ENCODE measurements at places on chromosomes 4 and X.

- DNase-seq = no peak
Observed at GRCh38 chrX:20212486-20213089, 54.1 kb downstream of the RPS6KA3 start.

- no peak for DNase-seq
Observed at GRCh38 chr4:107800706-107801105, 24.0 kb upstream of the SGMS2 start.

DNA sequence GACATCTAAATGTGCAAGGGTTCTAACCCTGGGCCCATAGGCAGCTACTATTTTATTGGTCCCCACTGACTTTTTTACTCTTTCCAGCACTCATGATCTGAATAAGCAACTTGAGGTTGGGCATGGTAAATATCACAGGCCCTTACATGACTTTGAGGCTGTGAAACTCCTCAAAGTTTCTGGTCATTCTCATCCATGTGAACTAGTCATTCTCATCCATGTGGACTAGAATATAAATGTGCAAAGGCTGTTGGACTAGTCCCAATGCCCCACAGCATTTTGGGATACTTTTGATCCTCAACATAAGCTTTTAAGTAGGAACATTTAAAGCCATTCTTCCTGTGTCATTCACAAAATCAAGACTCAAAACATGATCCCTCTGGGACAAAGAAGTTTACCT, 290.7 kb upstream of the PPARGC1A start:
- DNase-seq = no peak

DNA sequence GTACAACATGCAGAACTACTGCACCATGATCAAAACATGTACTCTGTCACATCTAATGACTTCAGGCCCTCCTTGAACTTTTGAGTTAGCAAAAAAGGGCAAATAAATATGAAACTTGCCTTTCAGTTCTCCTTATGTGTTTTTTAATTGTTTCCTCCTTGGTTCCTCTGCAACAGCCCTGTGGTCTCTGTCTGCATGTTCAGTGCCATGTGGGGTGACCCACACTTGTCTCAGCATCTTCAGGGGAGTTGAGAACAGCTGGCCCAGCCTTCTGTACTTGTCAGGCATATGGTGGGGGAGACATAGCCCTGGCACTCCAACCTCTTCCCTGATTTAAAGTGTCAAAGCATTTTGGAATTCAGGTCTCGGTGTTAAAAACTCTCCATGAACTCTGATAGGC, 188.0 kb upstream of the PGRMC2 start:
- no peak for DNase-seq

GRCh38 chr4:2510351-2511259, 25.8 kb upstream of the FAM193A start:
- DNase-seq = no peak

DNA sequence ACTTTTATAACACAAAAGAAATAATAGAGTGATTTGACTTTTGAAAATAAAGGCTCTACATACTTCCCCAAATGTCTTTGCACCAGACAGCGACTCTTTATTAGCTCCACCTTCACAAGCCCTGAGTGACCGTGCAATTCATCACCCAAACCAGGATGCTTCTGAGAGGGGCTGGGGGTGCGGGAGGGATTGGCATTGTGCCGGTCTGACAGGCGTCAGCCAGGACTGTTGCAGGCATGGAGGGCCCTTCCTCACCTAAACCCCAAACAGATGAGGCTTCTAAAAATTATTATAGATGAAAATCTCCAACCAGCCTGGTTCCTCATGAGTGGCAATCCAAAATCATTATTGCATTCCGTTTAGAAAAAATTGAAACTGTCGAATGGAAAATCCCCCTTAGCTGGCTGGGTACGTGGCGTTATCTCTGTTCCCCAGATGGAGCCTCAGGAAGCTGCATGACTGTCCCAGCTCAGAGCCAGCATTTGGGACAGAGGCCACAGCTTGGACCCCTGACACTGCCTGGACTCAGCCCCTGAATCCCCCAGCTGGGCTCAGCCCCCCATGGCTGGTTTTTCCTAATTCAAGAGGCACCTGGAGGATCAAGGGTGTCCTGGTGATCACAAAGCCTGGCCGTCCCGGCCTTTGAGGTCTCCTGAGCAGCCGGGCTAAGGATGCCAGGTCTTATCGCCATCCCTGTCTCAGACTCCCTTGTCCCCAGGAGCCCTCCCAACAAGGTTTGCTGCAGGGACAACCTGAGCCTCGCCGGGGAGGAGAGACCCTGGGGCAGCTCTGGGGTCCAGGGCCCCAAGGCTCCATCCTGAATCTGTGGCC, 60.4 kb downstream of the SORCS2 start:
- DNase-seq = no peak

DNA sequence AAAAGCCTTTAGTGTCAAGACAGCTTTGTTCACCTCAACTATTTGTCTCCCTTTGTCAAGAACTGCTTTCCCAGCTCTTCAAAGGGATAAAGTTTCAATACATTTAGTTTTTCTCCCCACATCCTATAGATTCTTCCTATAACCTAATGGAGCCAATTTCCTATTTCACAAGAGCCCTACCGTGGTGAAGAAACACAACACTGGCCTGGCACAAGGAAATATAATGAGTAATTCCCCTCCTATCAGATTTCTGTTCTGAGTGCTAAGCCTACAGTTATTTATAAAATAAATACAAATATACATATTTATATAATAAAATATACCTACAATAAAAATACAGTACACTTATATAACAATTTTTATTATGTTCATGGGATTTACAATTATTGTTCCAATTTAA, 89.9 kb downstream of the SHISA3 start:
- DNase-seq = no peak

DNA sequence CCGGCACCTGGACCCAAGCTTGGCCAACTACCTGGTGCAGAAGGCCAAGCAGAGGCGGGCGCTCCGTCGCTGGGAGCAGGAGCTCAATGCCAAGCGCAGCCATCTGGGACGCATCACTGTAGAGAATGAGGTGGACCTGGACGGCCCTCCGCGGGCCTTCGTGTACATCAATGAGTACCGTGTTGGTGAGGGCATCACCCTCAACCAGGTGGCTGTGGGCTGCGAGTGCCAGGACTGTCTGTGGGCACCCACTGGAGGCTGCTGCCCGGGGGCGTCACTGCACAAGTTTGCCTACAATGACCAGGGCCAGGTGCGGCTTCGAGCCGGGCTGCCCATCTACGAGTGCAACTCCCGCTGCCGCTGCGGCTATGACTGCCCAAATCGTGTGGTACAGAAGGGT, 3.7 kb downstream of the SUV39H1 start:
- DNase-seq = no peak

- DNase-seq = no peak
Observed at GRCh38 chrX:129641941-129642340, 12.8 kb downstream of the APLN start.

GRCh38 chr4:80213117-80213815, 16.0 kb downstream of the PRDM8 start:
- no peak for DNase-seq

- no peak for DNase-seq
Observed at GRCh38 chr4:118968005-118968404, 79.4 kb downstream of the SYNPO2 start.

DNA sequence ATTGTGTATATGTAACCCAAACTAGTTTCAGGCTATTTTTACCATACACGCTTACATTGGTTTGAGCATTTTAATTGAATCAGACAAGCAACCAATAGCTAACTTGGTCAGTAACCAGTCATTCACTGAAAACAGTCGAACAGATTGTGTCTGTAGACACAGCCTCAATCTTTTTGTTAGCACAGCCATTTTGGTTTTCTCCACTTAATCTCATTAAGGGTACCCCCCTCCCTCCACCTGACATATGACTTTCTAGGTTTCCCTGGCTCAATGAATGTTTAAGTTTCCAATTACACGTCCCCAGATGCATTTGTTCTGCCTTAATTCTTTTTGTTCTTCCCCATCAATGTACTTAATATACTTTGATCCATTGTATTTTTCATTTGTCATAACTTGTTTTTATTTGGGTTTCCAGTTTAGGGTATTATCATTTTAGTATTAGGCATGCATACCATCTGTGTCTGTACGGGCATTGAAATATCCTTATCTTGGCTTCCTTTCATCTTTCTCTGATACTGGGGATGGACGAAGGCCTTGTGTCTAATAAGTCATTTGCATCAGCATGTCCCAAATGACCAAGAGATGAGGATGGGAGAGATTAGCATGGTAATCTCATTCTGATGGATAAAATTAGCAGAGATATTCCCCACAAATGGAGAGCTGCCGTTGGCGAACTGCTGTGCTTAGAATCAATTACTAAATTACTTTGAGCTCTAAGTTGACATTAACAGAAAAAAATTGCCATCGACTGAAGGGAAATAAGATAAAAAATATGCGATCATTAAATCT, 35.9 kb upstream of the PHOX2B start:
- no peak for DNase-seq

GRCh38 chrX:71301195-71301924, at the start of gene ITGB1BP2:
ITGB1BP2 (plus strand) TSS chrX:71301750; CDS start chrX:71301807, 57 bp downstream.
- DNase-seq = no peak

- no peak for DNase-seq
Observed at GRCh38 chrX:37060999-37061398, 52.8 kb downstream of the FAM47C start.

DNA sequence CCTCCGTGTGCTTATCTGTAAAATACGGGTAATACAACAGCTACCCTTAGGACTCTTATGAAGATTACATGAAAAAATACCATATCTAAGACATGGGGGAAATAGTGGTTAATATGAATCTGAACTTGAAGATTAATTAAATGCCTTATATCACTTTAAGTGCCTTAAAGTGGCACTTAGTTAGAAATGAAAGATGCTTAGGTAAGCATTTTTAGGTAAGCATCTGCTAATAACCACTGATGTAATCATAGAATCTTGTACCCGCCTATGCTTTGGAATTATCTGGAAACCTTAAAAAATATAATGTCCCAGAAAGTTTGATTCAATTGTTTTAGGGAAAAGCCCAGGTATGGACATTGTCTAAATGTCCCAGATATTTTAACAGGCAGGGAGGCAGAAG, 12.2 kb downstream of the CLNK start:
- DNase-seq = no peak

- DNase-seq = no peak
Observed at GRCh38 chr4:109432696-109433095, 919 bp upstream of the SEC24B start.

DNA sequence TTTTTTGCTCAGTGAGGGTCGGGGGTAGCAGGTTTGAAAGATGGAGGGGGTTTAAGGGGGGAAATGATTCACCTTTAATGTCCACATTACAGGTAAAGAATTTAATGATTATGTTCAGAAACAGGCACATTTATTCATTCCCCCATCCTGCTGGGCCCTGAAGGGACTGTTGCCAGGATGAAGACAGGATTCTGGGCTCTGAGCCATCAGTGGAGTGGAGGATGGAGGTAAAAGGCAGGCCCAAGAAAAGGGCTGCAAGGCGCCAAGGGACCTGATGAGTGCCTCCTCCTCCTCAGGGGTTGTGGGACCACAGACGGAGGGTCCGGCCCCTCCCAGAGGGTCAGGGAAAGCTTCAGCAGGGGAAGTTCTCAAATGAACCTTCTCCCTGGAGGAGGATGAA, 40.4 kb upstream of the PROM1 start:
- DNase-seq = no peak

DNA sequence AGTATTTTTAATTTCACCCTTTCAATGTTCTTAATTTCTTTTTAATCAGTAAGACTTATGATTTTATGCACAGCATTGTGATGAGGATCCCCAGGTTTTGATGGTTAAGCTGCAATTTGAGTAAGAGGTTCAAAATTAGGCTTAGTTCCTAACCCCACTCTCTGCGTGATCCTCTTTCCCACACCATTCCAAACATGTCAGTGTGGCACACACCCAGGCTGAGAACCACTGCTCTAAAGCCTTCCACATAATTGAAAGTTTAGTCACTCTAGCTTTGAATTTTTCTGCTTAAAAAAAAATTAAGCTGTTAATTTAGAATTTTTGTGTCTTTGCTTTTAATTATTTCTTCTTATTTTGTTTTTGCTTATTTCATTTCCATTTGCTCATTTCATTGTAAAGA, 68.8 kb upstream of the SLC7A11 start:
- DNase-seq = no peak

GRCh38 chr4:19522966-19523365, 728.7 kb upstream of the SLIT2 start:
- DNase-seq = no peak

DNA sequence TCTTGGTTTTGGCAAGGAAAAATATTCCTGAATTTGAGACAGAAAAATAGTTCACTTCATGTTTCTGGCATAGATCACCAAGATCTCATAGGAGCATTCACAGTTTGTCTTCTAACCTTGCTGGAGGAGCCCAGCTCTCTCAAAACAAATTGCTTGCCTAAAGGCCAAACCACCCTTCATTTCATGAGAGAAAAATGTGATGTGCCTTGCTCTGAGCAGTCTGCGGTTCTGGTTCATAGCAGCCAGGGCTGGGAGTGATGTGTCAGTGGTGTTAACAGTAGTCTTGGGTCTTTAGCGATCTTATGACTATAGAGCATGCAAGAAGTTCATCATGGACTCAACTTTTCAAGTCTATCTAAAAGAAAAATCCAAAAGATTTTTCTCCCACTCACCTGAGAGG, 183.3 kb downstream of the DCLK2 start:
- DNase-seq = no peak
